ENCODE measurements at places on chromosomes 2 and 18.

DNA sequence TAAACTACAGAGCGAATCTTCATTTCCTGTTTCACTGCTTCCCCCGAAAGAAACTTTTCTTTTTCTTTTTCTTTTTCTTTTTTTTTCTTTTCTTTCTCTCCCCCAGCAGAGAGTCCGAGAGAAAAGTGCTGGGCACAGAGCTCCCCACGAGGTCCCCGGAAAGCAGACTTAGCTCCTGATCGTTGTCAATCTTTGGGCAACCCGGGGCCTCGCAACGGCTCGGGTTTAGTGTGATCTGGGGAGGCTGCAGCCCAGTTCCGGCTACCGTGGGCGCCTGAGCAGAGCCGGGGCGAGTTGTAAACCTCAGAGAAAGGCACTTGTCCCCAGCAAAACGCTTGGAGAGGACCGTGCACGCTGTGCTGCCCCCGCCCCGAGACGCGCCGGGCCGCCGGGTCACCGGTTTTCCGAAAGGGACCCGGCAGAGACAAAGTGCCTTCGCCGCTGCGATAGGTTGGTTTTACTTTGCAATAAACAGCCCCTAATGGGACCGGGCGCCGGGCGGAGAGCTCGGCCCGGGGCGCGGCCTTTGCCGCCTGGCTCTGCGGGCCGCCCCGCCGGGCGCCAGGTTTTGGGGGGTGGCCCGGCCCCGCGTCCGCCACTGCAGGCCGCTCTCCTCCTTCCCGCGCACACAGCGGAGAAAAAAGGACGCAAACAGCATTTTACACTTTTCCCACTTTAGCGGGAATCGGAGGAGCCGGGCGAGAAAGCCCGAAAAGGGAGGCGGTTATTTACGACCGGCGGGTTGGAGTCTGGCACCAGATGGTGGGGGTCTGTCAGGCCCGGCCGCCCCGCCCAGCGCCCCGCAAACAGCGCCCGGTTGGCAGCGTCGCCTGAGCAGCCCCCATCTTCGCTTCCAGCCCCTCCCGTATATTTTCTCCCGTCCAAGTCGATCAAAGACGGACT, 136.0 kb downstream of the INSIG2 start:
- DNase-seq = peak; percentile 71

GRCh38 chr2:33287507-33288005, 188.9 kb upstream of the RASGRP3 start:
- no peak for DNase-seq

- no peak for DNase-seq
Observed at GRCh38 chr18:524466-524865, 24.0 kb upstream of the COLEC12 start.

- no peak for DNase-seq
Observed at GRCh38 chr2:25228848-25229278, 60.5 kb upstream of the POMC start.

DNA sequence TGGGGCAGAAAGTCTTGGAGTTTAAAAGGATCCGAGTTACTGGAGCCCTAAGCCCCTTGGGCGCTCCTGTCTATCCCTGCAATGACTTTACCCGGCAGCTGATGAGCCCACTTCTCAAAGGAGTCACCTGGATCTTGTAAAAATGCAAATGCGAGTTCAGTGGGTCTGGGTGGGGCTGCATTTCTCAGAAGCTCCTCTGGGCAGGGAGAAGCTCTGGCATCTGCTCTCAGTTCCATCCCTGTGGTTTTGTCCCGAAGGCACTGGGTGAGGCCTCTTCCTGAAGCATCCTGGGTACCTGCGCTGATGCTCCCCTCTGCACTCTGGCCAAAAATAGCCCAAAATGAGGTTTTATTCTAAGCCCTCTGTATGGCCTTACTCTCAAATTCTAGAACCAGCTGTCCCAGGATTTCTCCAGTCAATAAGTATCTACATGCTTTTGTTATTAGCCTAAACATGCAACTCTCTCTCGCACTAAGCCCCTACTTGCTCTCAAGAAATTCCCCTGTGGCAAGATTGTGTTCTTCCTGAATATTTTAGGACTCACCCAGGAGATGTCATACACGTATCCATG, 167.8 kb upstream of the APCDD1 start:
- no peak for DNase-seq

DNA sequence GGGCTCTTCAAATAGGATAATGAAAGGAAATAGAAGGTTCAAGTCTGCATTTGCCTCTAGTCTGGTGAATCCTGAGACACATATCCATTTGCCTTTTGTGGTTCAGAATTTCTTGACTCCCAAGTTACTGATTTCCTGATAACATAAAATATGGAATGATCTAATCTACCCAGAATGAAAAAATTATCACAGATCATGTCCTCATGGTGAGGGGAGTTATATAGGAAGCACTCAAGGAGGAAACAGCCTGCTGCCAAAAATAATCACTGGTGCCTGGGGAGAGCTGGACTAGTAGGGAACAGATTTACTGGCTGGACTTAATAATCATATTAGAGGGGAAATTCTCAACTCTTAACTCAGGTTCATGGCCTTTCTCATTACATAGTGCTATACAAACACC, 95.5 kb upstream of the STK17B start:
- no peak for DNase-seq

GRCh38 chr18:22551536-22552151, 133.9 kb upstream of the CTAGE1 start:
- DNase-seq = no peak

DNA sequence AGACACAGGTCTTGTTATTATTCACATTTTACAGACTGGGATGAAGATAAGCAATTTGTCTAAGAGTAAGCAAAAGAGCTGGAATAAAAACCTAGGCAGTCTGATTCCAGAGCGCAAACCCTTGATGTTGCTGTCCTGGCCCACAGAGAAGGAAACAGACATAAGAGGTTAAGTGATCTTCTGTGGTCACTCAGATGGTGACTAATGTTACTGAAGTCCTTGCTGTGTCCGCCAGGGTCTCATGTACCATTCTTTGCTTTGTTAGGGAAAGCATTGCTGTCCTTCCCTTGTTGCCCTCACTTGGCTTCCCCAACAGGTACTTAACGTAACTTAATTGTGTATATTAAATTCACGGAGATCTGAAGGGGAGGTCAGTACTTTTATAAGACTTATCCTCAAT, 14.9 kb upstream of the FAP start:
- DNase-seq = no peak

DNA sequence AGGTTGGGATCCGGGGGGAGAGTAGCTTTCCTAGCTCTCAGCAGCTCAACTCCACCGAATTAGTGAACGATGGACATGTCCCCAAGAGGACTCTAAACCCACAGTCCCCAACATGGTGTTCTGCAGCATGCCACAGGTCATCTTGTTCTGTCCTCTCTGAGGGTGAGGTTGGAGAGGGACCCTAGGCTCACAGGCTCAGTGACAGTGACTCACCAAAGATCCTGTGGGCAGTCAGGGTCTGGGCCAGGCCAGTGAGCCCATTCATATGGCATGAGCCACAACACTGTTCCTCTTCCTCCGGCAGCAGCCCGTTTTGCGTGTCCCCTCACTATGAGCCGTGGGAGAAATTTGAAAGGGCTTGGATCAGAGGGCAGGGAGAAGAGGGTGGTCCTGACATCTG, 2.8 kb upstream of the SLC20A1 start:
- peak; percentile 60 for DNase-seq

- DNase-seq = no peak
Observed at GRCh38 chr2:181366675-181367175, 90.5 kb upstream of the ITGA4 start.

- no peak for DNase-seq
Observed at GRCh38 chr2:9336241-9336575, 87.1 kb downstream of the ITGB1BP1 start.

DNA sequence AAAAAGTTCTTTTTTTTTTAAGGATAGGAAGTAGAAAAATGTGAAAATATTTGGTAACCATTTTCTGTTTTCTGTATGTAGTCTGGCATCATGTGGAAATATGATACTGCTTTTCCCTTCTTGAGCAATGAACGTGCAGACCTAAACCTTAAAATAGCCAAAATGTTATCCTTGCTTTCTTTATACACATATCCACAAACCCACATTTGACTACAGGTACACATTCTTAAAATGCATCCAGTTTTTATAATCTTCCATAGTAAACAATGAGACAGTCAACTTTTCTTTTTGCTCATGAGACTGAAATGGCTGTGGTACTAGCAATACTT, 90.9 kb downstream of the OSBPL6 start:
- no peak for DNase-seq

GRCh38 chr18:51069885-51070284, 39.9 kb downstream of the SMAD4 start:
- DNase-seq = no peak

DNA sequence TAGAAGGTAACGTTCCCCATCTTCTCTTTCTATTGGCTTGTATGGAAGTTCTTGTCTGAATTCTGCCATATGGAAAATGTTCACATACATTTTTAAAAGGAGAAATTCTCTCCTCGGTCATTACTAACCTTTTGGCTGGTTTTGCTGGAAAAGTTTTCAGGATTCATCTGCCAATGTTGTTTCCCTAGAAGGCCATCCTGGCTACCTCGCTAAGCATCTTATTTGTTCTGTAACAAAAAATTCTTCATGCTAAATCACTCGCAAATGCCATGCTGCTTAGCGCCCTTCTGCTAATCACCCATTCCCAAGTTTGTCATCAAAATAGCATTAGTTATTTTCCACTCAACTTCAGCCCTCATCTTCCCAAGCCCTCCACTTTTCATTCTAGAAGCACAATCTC, 262.0 kb downstream of the SLC8A1 start:
- no peak for DNase-seq

DNA sequence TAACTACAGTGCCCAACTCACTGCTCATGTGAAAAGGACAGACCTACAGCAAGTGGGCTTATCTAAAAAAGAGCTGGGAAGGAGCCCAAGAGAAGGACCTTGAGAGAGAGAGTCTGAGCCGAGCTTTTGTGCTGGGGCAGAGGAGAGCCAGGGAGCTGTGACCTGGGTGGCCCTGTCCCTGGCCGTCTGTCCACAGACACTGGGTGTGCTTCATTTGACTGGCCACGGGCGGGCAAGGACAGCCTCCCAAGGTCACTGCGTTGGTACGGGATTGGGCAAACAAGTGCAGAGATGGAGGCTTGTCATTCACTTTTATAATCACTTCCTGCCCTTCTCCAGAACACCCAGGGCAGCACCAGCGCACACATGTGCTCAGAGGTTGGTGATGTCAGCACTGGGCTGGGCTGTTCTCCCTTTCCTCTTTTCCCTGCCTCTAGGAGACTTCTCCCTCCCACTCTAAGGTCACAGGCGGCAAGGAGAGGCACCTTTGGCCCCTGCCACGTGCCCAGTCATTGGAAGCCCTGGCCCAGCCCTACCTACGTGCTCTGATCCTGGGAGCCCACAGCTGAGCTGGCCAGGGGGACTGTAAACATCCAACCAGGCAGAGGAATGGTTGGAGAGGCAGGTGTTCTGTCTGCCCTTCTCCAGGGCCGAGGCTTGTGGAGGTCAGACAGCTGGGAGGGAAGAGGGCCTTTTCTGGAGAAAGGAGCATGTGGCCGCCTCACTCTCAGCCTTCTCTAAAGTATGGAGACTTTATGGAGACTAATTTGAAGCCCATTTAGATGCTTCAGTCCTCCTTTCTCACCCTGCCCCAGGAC, 6.4 kb upstream of the PSD4 start:
- DNase-seq = peak; percentile 79

GRCh38 chr2:644871-645270, 32.3 kb downstream of the TMEM18 start:
- peak; percentile 41 for DNase-seq

DNA sequence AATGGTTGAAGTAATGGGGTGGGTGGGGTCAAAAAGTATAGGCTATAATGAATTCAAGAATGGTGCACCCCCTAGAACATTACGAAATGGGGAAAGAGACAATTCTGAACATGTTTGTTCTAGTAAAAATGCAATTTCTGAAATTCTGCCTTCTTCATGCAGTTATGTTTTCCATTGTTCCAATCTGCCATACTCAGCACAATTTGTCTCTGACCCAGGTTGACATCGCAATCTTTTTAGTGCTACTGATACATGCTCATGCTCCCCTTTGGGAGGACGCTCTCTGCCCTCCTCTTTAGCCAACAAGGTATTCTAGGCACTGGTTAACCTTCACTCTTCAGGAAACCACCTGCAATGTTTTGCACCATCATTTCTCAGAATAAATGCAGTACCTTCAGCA, 1303.9 kb upstream of the PIK3C3 start:
- DNase-seq = no peak

- DNase-seq = no peak
Observed at GRCh38 chr18:57957210-57957609, 86.8 kb upstream of the NEDD4L start.

- DNase-seq = no peak
Observed at GRCh38 chr18:59628995-59629394, 68.2 kb downstream of the CCBE1 start.

GRCh38 chr18:23181547-23181946, 46.3 kb downstream of the CABLES1 start:
- DNase-seq = no peak

DNA sequence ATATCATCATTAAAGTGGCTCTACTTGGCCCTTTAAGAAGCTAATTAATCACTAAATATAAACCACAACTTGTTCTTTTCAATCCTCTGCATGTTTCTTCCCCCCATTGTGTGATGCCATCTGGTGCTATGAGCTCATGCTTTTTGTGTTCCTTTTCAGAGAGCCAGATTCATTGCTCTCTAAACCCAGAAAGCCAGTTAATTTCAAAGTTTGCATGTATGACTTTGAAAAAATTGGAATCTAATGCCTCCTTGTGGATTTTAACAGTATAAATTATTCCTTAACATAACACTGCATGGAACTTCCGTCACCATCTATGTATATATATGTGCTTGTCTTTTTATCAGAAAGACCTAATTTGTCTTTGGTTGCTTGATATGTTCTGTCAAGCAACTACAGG, 31.1 kb downstream of the TMEM178A start:
- DNase-seq = no peak

- no peak for DNase-seq
Observed at GRCh38 chr2:32715391-32715841, 87.6 kb downstream of the TTC27 start.
